ENCODE measurements at places on chromosomes 6 and 20. TPM values are rescaled to one million over a fixed set of nuclear protein-coding genes. Genes with fewer than 3 reads are reported as not detected.

- no peak for DNase-seq
Measured at GRCh38 chr6:11055127-11055627, 11.1 kb upstream of the ELOVL2 start.

TMC2 gene
- total RNA-seq: not detected

PPP1R14C gene
- total RNA-seq: 3.6 TPM

AFG1L gene
- 7.1 TPM for total RNA-seq

CLDN20 gene
- total RNA-seq: not detected

- DNase-seq: no peak
Measured at GRCh38 chr20:60636417-60636816, 615.6 kb upstream of the CDH4 start.

DNA sequence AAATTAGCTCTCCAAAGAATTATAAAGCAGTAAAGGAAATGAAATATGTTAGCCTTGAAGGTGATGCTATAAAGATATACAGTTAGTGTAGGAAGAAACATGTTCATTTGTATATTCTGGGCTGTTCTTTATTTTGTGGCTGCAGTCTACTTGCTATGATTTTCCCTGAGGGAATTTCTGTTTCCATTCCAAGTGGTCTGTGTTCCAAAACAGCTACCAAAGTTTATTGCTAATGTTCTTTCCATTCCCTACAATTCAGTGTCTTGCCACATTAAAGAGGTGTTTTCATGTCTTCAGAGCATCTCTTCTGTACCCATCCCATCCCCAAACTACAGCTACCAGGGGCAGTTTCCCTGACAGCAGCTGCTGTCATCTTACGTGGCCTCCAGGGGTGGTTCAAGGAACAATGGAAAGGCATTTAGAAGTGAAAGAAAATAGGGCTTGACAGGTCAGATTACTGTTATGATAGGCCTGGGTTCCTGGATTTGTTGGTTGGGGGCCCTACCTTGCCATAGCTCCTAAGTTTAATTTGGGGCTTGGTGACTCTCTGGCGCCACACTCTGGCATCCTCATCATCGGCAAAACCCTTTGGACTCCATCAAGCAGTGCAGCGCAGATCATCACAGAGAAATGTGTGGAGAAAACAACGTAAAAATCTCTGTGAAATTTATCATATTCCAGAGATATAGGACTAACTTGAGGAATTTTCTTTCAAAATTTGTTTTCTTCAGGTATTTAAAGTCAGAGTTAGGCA is 33.8 kb upstream of the AIG1 start:
- peak; percentile 15 for DNase-seq

GRCh38 chr6:6932968-6933367 is 174.8 kb upstream of the RREB1 start:
- DNase-seq: no peak

- DNase-seq: no peak
Measured at GRCh38 chr6:88376768-88377387, 210.7 kb upstream of the CNR1 start.

CST2 gene
- total RNA-seq: not detected

DNA sequence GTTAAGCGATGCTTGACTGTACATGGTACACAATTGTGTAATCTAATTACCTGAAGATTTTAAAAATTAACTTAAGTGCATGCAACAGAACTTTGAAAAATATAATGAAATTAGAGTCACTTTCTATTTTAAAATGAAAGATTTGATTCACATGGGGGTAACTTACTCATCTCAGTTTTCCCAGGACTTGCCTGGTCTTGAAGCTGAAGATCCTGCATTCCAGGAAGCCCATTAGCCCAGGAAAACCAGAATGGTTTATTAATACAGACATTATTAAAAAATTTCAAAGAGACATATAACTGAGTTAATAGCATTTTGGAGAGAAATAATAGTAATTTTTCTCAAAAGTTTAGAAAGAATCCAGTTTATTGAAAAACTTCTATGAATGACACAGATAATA is 190.6 kb downstream of the SIM1 start:
- no peak for DNase-seq

GRCh38 chr6:122747573-122747972 is 31.9 kb upstream of the FABP7 start:
- DNase-seq: no peak

DNA sequence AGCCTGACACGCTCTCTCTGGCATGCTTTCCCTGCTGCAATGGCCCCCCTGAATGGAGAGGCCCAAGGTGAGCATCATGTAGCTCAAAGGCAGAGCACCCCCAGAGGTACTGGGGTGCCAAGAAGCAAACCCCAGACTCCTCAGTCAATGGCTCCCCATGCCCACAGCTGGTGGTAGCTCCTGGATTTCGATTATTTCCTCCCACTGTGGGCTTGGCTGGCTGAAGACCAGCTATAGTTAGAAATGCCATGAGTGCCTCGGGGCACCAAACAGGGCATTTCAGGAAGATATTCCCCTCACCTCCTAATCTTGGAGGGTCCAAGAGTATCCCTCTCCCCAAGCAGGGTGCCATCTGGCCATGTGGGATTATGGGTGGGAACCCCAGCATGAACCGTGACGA is 16.8 kb downstream of the MAP1LC3A start:
- DNase-seq: no peak

GRCh38 chr6:109695468-109695867 is 4.4 kb downstream of the FIG4 start:
- no peak for DNase-seq

DNA sequence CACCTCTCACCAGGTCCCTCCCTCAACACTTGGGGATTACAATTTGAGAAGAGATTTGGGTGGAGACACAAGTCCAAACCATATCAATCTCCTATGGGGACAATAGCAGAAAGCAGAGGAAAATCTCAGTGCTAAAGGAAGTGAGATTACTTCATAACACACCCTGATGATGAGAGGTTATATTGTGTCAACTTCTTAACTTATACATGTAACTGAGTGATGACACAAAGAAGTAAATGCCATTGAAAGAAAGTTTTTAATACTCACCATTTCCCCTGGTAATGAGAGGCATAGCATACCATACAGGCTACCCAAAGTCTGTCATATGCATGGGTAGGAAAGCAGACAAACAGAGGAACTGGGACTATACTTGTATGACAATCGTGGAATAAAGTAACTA is 137.2 kb downstream of the MMUT start:
- DNase-seq: no peak

GRCh38 chr20:8744228-8744844 is 324.6 kb upstream of the PLCB4 start:
- DNase-seq: no peak

DNA sequence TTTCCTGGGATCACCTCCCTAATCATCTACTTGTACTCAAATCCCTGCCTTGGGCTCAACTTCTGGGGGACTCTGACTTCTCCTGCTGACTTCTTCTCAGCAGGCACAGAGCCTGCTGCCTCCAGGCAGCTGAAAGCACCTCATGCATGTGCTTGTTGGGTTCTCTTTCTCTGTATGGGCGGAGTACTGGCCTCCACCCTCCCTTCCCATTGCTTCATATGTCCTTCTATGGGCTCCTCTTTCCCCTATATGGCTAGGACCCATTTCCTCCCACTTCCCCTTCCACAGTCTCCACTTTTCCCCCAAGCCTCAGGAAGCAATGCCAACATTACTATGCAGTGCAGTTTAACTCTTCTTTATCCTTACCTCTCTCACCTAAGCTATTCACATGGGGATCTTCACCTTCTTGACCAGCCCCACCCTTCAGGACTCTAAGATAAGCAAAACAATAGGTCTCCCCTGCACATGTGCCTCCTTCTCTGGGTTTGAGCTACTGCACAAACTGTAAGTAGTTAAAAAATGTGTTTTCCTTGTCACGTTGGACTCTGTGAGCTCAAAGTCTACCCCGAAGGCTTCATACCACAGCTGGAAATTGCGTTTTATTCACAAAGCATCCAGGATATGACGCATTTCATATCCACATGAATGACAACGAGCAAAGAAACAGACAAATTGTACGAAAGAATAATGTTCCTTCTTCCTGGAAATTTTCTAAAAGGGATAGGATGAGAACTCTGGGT is 93.7 kb downstream of the CDS2 start:
- DNase-seq: no peak

- no peak for DNase-seq
Measured at GRCh38 chr6:53634184-53634631, 31.3 kb downstream of the KLHL31 start.

NKX2-4 gene
- total RNA-seq: not detected

LTB gene
- 0.44 TPM for total RNA-seq

DNA sequence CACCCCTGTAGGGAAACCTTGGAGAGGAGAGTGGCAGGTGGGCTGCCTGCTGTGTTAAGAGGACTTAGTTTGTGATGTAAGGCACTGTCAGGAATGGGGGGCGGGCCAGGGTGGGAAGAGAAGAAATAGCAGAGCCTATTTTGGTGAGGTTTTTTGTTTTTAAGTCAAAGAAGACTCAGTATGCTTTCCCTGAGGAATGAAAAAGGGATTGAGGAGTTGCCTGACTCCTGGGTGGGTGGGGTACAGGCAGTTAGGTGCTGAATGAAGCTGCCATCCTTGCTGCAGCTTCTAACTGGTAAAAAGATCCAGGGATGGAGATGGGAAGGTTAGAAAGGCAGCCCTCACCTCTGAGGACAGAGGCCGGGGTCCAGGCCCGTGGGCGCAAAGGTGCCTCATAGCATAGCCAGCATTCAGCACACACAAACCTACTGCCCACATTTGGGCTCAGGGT is 37.9 kb downstream of the PLCG1 start:
- no peak for DNase-seq

- no peak for DNase-seq
Measured at GRCh38 chr6:46526607-46527006, 35.4 kb upstream of the RCAN2 start.

DNA sequence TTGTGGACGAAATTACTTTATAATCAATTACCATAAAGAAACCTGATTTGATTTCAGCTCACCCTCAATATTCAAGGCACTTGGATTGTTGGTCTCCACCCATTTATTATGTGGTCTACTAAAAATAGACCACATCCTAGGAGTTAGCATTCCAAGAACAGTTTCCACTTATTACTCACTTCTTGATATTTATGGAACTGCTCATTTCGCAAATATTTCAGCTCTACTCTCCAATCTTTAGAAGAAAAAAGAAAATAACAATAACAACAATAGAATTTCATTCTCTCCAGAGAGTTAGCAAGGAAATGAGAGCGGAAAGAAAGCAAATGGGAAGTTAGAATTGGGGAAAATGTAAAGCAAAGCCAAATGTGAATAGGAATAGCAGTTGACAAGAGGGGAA is 26.2 kb upstream of the HDAC2 start:
- DNase-seq: no peak

ADTRP gene
- total RNA-seq: 0.54 TPM

DNA sequence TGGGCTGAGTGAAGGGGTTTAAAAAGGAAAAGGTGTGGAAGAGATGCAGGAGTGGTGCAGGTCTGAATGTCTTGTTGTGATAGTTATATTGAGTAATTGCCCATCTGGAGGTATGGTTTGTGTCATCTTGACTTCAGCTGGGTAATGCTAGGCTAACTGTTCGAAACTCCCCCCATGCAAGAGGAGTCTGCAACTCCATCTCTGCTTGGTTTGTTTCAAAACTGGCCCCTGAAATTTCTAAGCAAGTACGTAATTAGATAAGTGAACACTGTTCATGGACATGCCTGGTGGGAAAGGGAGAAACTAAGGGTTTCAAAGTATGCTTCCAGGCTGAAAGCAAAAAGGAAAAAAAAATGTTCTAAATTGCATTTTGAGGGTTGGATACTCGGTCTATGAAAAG is 17.1 kb downstream of the TTK start:
- DNase-seq: no peak

GRCh38 chr6:73696966-73697655 is 1.1 kb downstream of the CD109 start:
- DNase-seq: no peak

EHMT2 gene
- total RNA-seq: 131 TPM

MRPL14 gene
- 98.9 TPM for total RNA-seq

DNA sequence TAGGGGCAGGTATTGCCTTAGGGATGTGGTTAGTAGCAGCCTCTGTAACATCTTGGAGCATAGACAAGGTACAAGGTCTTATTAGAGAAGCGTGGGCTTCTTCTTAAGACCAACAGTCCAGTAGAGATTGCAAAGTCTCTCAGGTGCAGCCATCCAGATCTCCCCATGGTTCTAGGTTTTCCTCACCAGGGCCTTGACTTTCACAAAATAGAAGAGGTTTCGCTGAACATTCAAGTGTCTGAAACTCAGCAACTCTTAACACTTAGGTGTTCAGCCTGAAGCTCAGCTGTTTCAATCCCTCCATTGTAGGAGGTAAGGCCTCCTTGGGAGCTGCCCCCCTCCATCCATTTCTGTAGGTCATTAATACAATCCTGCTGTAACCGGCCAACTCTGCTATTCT is 44.4 kb downstream of the GOPC start:
- no peak for DNase-seq

BTN1A1 gene
- not detected for total RNA-seq

GRCh38 chr6:3347826-3348225 is 89.1 kb downstream of the PSMG4 start:
- no peak for DNase-seq

DNA sequence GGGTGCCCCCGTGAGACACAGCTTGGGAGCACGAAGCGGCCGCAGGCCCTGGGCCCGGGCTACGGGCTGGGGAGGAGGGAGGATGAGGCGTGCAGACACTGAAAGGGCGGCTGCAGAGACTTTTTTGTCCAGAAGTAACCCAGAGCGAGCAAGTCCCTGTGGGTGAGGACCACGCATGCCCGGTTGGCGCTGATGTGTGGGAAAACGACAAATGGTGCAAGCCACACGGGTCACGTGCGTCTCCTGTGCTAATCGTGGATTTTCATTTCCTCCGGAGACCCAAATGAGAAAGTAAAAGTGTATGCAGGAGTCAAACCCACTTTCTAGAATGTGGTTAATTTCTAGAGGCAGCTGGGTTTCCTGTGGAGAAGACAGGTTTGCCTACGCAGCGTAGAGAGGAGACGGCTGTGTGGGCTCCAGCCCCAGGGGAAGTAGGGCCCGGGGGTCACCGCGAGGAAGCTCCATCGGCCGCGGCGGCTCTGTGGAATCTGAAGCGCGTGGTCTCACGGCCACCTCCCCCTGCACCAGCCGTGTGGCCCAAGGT is 19.0 kb downstream of the DLL1 start:
- DNase-seq: no peak

DNA sequence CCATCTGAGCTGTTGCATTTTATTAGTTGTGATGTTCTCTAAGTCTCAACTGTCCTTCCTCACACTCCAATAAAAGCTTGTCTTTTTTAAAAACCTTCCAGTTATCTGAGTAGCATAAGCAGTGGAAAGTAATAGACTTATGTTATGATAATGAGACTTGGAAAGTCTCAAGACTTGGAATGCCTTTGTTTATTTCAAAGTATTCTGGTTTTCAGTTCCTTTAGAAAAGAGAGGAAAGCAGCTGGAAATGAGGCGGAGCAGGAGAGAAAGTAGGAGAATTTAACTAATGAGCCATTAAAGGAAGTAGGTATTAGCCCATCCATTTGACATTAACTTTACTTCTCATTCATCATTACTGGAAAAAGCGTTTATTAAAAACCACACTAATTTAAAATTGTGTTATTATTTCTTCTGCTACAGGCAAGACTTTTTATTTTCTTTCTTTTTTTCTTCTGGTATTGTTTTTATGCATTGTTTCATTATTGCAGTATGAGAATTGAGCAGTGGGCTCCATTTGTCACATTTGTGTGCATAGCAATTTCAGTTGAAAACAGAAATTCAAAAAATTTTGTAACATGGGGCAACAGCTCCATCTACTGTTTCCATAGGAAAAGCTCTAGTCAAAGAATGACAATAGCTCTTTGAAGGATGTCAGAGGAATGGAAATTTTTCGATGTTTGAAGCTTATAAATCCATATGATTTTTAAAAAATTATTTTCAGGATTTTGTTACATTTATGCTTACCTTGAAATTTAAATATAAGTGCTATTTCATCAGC is 194.8 kb downstream of the COL9A1 start:
- DNase-seq: peak; percentile 46
